Epithelial cell of esophagus (primary cell): ENCODE measurements at places on chromosomes 3 and 15.

- DNase-seq = peak; percentile 72
Observed at GRCh38 chr3:159032311-159032710, 230.5 kb downstream of the MFSD1 start.

DNA sequence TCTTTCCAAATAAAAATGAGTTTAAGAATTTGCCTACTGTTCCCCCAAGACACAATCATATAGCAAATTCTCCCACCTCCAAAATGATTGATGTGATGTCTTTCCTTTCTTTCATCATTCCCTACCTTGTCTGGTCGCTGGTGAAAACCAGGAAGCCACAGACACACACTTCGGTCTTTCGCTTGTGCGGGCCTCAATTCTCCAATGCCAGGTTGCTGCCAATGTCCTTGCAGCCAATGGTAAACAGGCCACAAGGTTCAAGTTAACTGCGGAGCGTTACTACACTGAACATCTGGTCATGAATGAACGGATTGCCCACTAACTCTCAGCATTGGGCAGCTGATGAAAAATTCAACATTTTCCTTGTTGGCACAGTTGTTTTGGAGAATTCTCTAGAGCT is 192.2 kb downstream of the FOXP1 start:
- DNase-seq = no peak

GRCh38 chr15:78702609-78703333 is 61.8 kb upstream of the CHRNB4 start:
- peak; percentile 46 for DNase-seq

- peak; percentile 56 for DNase-seq
Observed at GRCh38 chr3:117871934-117872333, 1162.4 kb downstream of the TUSC7 start.

GRCh38 chr3:169493521-169494141 is 169.9 kb downstream of the MECOM start:
- no peak for DNase-seq

DNA sequence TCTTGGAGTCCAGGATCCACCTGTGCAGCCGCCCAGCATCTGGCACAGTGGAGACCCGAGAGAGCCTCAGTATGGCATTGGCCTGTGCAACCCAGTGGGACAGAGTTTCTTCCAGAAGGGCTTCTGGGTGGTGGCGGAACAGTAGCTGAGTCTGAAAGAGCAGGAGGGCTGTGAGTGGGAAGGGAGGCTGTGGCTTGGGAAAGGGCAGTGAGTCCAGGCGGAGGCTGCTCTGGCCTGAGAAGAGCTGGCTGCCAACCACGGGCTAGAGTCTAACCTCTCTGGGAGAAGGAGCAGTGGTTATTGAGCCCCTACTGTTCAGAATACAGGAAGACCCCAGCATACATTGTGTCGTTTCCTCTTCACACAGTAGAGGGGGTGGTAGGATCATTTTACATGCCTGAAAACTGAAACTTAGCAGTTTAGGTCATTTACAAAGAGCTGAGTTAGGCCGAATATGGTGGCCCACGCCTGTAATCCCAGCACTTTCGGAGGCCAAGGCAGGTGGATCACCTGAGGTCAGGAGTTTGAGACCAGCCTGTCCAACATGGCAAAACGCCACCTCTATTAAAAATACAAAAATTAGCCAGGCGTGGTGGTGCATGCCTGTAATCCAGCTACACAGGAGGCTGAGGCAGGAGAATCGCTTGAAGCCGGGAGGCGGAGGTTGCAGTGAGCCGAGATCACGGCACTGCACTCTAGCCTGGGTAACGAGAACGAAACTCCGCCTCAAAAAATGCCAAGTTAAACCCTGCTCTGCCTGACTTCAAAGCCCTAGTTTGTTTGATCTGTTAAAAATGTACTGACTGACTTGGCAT is 3.2 kb downstream of the AEN start:
- DNase-seq = no peak

DNA sequence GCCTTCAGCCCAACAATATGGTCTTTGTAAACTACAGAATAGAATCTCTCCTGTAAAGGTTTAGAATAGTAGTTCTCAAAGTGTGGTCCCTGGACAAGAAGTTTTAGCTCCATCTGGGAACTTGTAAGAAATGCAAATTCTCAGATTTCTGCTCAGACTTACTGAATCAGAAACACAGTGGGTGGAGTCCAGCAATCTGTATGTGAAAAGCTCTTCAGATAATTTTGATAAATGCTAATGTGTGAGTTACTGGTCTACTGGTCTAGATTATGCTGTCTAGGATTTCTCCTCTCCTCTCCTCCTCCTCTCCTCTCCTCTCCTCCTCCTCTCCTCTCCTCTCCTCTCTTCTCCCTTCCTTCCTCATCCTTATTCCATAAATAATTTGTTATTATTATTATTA is 57.5 kb downstream of the RBMS3 start:
- no peak for DNase-seq

GRCh38 chr3:117603097-117603496 is 893.5 kb downstream of the TUSC7 start:
- no peak for DNase-seq

GRCh38 chr3:3110299-3110630 is at the start of gene IL5RA:
TSS of gene IL5RA (minus strand) at chr3:3110374. CDS start at chr3:3104984, 5,390 bp downstream.
- DNase-seq = no peak

- no peak for DNase-seq
Observed at GRCh38 chr15:71811752-71812735, 1.7 kb downstream of the NR2E3 start.

DNA sequence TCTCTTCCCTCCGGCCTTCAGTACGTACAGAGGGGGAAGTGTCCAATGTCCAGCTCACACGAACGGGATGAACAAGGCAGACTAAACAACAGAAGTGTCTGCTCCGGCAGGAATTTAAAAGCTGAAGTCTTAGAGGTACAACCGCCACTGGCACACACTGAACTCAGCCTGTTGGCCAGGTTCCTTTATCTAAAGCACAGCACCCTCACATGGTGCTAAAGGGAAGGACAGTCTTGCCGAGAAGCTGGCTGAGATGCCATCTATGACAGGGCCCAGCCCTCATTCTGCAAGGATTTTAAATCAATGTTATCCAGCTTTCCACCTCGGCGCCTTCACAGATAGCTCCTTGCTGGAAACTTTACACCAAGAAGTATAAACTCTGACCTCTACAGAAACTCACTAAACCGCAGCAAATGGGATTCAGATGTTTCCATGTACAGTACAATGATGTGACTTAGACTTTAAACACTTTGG is 2.8 kb downstream of the ADAMTS17 start:
- peak; percentile 83 for DNase-seq

GRCh38 chr3:61452535-61453090 is 108.8 kb upstream of the PTPRG start:
- DNase-seq = peak; percentile 85

GRCh38 chr3:71724584-71725270 is 475 bp downstream of the EIF4E3 start:
- peak; percentile 30 for DNase-seq

GRCh38 chr3:132709761-132710160 is 12.4 kb downstream of the NPHP3 start:
- DNase-seq = no peak

GRCh38 chr3:21942328-21942727 is 191.3 kb upstream of the ZNF385D start:
- peak; percentile 69 for DNase-seq

- DNase-seq = peak; percentile 27
Observed at GRCh38 chr3:7285505-7285904, 424.6 kb downstream of the GRM7 start.

DNA sequence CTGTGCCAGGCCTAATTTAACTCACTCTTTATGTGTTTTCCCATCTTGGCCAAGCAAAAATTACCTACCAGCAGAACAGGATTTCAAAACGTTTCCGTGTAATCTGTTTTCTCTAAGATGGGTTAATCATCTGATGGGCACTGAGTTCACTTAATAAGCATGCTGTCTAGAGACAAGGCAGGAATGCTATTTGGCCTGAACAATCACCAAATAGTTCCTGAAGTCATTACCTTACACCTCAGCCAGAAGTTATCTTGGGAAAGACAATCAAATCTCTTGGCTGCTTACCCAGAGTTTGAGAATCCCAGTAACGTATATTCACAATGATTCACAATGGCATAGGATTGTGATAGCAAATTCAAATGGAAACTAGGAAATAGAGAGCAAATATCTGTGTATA is 779.1 kb downstream of the CADM2 start:
- peak; percentile 37 for DNase-seq

- DNase-seq = no peak
Observed at GRCh38 chr3:105585-105984, 91.0 kb upstream of the CHL1 start.

- DNase-seq = no peak
Observed at GRCh38 chr3:126464093-126464492, 11.6 kb downstream of the ZXDC start.

- no peak for DNase-seq
Observed at GRCh38 chr3:177469216-177469615, 271.9 kb upstream of the TBL1XR1 start.

- no peak for DNase-seq
Observed at GRCh38 chr15:63892794-63893441, 59.2 kb upstream of the HERC1 start.

DNA sequence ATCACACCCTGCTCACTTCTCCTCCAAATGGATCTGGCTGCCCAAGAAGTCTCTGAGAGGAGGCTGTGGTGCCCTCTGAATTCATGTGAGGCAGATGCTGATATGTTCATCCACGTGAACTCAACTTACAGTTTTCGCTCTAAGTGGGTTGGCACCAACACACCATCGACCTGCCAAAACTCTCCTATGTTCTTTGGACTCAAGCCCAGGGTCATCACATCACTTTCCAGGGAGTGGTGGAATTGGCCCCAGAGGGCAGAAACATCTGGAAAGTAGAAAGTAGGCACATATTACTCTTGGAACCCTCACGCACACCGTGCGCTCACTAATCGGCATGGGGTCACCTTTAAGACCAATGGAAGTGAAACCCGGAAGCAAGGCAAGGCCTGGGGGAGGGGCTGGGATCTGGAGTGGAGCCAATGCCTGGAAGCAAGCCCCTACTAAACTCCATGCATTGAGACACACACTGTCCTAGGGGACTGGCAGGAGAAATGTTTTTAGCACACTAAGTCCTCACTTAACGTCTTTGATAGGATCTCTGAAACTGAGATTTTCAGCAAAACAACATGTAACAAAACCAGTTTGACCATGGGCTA is 41.4 kb downstream of the SSUH2 start:
- DNase-seq = no peak

DNA sequence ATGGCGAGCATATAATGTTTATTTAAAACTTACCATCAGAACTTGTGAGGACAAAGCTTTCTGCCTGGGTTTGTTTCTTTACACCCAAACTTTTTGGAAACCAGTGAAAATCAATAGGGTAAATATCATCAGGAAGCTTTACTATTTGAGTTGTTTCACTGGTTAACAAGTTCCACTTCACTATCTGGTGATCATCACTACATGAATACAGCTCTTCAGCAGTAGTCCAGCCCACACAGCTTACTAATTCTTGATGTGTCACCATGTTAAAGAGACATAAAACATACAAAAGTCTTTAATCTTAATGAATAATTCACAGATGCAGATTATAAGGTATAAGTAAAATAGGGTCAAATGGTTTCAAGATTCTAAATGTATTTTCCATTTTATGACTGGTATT is 17.6 kb downstream of the IFT80 start:
- DNase-seq = peak; percentile 50

- no peak for DNase-seq
Observed at GRCh38 chr15:90822204-90822955, 46.0 kb upstream of the FURIN start.

GRCh38 chr3:129021140-129021551 is 20.0 kb downstream of the EFCC1 start:
- no peak for DNase-seq

- DNase-seq = peak; percentile 36
Observed at GRCh38 chr3:64166584-64167162, 58.6 kb downstream of the PRICKLE2 start.

DNA sequence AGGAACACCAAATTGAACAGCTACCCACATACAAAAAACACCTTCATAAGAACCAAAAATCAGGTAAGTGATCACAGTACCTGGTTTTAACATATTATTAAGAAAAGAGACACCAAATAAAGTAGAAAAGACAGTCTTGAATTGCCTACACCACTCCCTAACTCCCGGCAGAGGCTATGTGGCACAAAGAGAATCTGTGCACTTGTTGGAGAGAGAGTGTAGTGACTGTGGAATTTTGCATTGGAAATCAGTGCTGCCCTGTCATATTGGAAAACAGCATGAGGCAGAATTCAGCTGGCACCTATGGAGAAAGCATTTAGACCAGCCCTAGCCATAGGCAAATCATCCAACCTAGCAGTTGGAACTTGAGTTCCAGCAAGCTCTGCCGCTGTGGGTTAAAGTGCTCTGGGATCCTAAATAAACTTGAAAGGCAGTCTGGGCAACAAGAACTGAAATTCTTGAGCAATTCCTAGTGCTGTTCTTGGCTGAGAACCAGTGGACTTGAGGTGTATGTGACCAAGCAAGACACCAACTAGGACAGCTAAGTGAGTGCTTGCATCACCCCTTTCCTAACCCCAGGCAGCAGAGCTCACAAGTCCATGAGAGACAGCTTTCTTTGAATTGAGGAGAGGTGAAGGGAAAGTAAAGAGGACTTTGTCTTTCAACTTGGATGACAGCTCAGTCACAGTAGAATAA is 969.6 kb upstream of the ALCAM start:
- peak; percentile 72 for DNase-seq

- peak; percentile 69 for DNase-seq
Observed at GRCh38 chr15:71329497-71330260, 214.4 kb downstream of the THSD4 start.

- no peak for DNase-seq
Observed at GRCh38 chr15:100113351-100114080, 228.3 kb downstream of the ADAMTS17 start.

GRCh38 chr3:31495971-31496665 is 36.6 kb upstream of the STT3B start:
- peak; percentile 5 for DNase-seq
